ENCODE measurements at places on chromosomes 3 and 15. TPM values are rescaled to one million over a fixed set of nuclear protein-coding genes. Genes with fewer than 3 reads are reported as not detected.

DNA sequence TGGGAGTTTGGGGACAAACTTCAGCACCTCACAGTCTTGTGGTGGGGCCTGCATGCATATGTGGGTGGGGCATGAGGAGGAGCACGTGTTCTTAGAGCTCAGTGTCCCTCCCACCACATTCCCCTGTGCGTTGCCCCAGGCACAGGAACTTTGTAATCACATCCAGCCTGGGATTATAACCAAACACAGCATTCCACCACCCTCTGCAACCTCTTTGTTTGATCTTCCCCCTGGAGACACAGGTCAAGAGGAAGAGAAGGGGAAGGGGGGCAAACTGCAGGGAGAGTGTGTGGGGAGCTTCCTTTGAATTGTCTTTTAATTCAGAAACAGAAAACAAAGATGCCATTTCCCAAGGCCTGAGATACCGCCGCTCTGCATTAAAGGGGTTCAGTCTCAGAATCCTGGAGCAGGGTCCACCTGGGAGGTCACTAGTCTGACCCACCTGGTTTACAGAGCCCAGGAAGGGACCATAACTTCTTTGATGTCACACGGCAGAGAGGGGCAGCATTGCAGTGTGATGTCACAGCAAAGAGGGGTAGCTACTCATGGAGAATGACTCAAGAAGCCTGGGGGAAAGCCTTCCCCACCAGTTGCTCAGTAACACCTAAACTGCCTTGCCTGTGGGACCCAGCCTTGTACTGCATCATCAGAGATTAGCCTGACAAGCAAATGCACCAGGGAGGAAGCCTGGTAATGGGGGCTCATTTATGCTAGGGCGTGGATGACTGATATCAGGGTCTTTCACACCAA lies 106.3 kb upstream of the RNU6-1 start:
- no peak for DNase-seq

- DNase-seq, result no peak
Measured at GRCh38 chr3:85074003-85074402, 115.2 kb downstream of the CADM2 start.

The NEK11 gene
- total RNA-seq, result 10.3 TPM

GRCh38 chr15:41934843-41935242 lies 37.5 kb downstream of the EHD4 start:
- DNase-seq, result no peak

The CFAP20DC gene
- total RNA-seq, result not detected

The MINDY4B gene
- not detected for total RNA-seq

- DNase-seq, result no peak
Measured at GRCh38 chr15:38509152-38509551, 55.2 kb downstream of the FAM98B start.

All from thoracic aorta (tissue), 2 donors.